Adipose tissue (tissue), 3 donors: ENCODE measurements at places on chromosomes 2 and 18. TPM values are rescaled to one million over a fixed set of nuclear protein-coding genes. Genes with fewer than 3 reads are reported as not detected.

Gene NRP2
- 11.4 TPM for polyA plus RNA-seq

Gene INPP5D
- polyA plus RNA-seq, result 8.1 TPM

Gene ECEL1
- polyA plus RNA-seq, result 0.56 TPM

Gene IL1RL2
- 0.67 TPM for polyA plus RNA-seq

Gene KCNIP3
- polyA plus RNA-seq, result 5.1 TPM

Gene PDE1A
- polyA plus RNA-seq, result 4.9 TPM

Gene ABCB11
- 0.02 TPM for polyA plus RNA-seq

Gene FBLN7
- 7.1 TPM for polyA plus RNA-seq

Gene KIF5C
- polyA plus RNA-seq, result 1.7 TPM

Gene ZSWIM2
- polyA plus RNA-seq, result not detected

Gene NT5C1B
- polyA plus RNA-seq, result not detected

Gene L3MBTL4
- 1.8 TPM for polyA plus RNA-seq

Gene CD302
- 8.2 TPM for polyA plus RNA-seq

Gene MAPK4
- 0.36 TPM for polyA plus RNA-seq

Gene TACR1
- polyA plus RNA-seq, result 0.18 TPM

Gene PROM2
- 6.1 TPM for polyA plus RNA-seq

Gene TLX2
- not detected for polyA plus RNA-seq

Gene CTNNA2
- not detected for polyA plus RNA-seq

Gene PARD3B
- polyA plus RNA-seq, result 2.0 TPM

Gene TUBA3E
- polyA plus RNA-seq, result 0.05 TPM

Gene ATP6V1C2
- polyA plus RNA-seq, result 0.82 TPM

Gene LYPD6B
- 6.6 TPM for polyA plus RNA-seq

Gene OXER1
- 0.55 TPM for polyA plus RNA-seq

Gene FAM110C
- 9.9 TPM for polyA plus RNA-seq

Gene EMILIN2
- 2.9 TPM for polyA plus RNA-seq

Gene CRYGC
- not detected for polyA plus RNA-seq

Gene SFT2D3
- polyA plus RNA-seq, result 4.8 TPM

Gene PROC
- 0.22 TPM for polyA plus RNA-seq

Gene ITGB6
- 0.48 TPM for polyA plus RNA-seq

Gene EPB41L3
- polyA plus RNA-seq, result 74.0 TPM

Gene RNF152
- 5.6 TPM for polyA plus RNA-seq

Gene IL36A
- polyA plus RNA-seq, result not detected

Gene RBM44
- polyA plus RNA-seq, result 1.7 TPM

Gene MRO
- polyA plus RNA-seq, result 3.5 TPM

Gene C2orf80
- polyA plus RNA-seq, result not detected

Gene SLC25A52
- polyA plus RNA-seq, result not detected

Gene PLA2R1
- 0.48 TPM for polyA plus RNA-seq

Gene CSRNP3
- 0.11 TPM for polyA plus RNA-seq

Gene SH3RF3
- polyA plus RNA-seq, result 1.2 TPM

Gene BARD1
- polyA plus RNA-seq, result 1.8 TPM

Gene ADD2
- 0.97 TPM for polyA plus RNA-seq

Gene IER3IP1
- 16.3 TPM for polyA plus RNA-seq

Gene IL36RN
- polyA plus RNA-seq, result not detected

Gene SIX2
- polyA plus RNA-seq, result 2.9 TPM

Gene AMER3
- polyA plus RNA-seq, result 0.28 TPM

Gene ZNF532
- polyA plus RNA-seq, result 18.9 TPM

Gene HRH4
- polyA plus RNA-seq, result 0.04 TPM
